ENCODE measurements at places on chromosomes 13 and 19.

- DNase-seq, result no peak
Observed at GRCh38 chr13:104014803-104015645, 948.8 kb upstream of the SLC10A2 start.

DNA sequence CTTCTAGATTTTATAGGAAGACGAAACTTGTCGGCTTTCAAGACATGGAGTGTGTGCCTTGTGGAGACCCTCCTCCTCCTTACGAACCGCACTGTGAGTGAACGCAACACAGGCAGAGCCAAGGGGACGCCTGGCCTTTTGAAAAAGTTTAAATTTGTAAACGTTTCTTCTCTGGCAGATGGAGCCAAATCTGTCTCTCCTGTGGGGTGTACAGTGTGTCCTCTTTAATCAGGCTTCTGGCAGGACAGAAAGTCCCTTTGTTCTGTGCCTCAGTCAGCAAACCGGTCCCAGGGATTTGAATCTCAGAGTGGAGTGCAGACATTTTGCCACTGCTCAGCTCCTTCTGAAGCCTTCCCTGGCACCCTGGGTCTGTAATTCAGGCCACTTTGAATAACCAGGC lies 56.5 kb downstream of the TNFRSF19 start:
- no peak for DNase-seq

GRCh38 chr19:15328312-15328711 lies 4.0 kb downstream of the BRD4 start:
- no peak for DNase-seq

- DNase-seq, result peak; percentile 97
Observed at GRCh38 chr13:50081679-50082425, 66.6 kb downstream of the KCNRG start.

DNA sequence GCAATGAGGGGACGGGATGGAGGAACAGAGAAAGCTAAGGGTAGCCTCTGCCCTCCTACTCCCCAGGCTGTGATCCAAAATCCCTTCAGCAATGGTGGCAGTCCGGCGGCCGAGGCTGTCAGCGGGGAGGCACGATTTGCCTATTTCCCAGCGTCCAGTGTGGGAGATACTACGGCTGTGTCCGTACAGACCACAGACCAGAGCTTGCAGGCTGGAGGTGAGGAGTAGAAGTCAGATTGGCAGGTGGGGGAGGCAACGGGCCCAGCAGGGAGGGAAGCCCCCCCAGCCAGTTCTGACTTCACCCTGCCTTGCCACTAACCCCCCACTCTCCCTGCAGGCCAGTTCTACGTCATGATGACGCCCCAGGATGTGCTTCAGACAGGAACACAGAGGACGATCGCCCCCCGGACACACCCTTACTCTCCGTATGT lies 1.6 kb downstream of the USF2 start:
- DNase-seq, result no peak

GRCh38 chr19:5287066-5287465 lies 53.5 kb downstream of the PTPRS start:
- DNase-seq, result no peak

DNA sequence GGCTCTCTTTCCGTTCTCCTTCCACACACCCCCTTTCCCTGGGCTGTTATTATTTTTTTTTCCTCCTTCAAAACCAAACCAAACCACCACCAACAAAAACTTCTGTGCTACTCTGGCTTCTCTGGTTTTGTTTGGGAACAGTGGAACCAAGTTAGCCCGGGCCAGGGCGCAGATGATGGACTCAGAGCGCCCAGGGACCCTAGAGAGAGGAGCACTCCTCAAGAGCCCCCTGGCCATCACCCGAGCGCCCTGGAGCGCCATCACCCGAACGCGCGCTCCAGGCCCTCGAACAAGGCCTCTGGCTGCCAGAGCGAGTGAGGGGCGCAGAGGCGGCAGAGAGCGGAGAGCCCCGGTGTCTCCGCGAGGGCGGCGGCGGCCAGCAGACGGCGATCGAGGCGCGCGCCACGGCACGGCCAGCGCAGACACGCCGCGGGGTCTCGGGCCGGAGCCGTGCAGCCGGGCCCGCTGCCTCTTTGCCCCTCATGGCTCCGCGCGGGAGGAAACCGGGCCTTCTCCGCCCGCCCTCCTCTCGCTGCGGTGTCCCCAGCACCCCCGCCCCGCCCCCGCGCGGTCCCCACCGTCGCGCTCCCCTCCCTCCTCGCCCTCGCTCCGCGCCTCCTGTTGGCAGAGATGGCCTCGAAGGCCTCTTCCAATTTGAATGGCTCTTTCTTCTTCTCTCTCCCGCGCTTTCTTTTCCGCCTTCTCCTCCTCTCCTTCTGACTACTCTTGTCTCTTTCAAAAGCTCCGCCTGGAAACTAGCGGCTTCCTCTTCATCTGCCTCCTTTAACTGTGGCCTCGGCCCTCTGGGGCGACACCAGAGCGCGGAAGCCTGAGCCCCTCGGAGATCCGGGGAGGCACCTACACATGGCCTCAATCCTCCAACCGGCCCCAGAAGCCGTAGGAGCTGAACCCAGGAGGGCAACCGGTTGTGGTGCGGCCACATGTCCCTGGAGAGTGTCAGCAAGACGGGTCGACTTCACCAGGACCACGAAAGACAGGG lies 4.1 kb upstream of the SOX1 start:
- no peak for DNase-seq

- DNase-seq, result peak; percentile 74
Observed at GRCh38 chr19:12994701-12995595, at the start of gene NFIX. Gene NFIX, plus strand, starts transcription at chr19:12995475. Its CDS starts 363 bp downstream, at chr19:12995838.

DNA sequence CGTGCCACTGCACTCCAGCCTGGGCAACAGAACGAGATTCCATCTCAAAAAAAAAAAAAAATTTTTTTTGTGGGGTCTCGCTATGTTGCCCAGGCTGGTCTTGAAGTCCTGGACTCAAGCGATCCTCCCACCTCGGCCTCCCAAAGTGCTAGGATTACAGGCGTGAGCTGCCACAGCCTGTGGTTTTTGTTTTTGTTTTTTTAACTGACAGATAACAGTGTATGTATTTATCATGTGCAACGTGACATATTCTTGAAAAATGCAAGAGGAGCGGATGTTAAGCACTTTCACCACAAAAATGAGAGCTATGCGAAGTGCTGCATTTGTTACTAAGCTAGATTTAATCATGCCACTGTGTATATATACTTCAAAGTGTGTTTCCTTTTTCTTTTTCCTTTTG lies 49.0 kb downstream of the ARHGEF18 start:
- no peak for DNase-seq

- DNase-seq, result no peak
Observed at GRCh38 chr13:32707471-32707870, 121.2 kb downstream of the PDS5B start.

DNA sequence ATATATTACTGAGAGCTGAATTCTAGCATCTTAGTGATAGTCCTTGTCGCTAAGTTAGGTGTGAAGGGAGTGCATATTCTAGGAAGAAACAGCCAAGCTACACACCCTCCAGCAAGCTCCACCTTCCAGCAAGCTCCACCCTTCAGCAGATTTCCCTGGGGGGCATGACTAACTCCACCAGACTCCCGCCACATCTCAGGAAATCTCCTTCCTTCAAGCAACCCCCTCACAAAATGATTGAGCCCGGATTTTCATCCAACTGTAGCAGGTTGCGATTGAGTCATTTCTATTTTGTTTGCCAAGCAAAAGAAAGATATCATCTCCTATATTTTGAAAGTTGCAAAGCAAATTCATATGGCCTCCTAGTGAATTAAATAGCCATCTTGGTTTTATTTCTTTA lies 162.1 kb upstream of the TMTC4 start:
- peak; percentile 12 for DNase-seq

GRCh38 chr19:15264061-15264932 lies 32.0 kb upstream of the EPHX3 start:
- peak; percentile 71 for DNase-seq

GRCh38 chr19:4390567-4391305 lies 9.6 kb downstream of the SH3GL1 start:
- peak; percentile 20 for DNase-seq

DNA sequence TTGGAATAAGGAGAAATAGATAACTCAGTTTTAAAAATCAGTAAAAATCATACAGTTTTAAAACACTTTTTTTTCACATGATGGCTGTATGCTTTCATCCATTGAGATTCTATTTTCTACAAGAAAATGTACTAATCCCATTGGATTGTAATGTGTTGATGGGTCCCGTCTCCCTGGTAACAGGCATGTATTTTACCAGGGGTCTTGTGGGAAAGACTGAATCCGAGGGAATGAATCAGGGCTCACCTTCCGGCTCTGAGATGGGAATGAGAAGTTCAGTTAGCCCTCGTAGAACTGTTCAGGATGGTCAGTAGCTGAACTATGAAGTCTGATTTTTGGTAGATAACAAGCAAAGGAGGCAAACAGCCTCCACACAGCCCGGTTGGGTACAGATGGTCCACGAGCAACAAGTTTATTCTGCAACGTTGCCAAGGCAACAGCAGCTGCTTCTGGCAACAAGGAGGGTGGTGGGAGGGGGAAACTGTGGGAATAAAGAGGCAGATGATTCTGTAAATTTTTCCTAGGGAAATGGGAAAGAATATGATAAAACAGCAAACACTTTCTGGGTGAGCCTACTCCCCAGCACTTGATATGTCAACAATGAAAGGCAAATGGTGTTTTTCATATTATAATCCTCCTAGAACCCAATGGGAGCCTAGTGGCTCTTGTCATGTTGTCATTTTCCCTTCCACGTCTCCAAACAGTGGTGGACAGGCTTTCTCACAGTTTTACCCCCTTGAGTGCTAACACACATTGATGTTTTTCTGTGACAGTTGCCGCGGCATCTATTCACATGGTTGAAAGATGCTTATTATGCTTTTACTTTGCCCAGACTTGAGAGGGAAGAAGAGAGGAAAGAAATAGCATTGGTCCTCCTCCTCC lies 12.4 kb upstream of the SIAH3 start:
- DNase-seq, result peak; percentile 41

- DNase-seq, result peak; percentile 98
Observed at GRCh38 chr19:19461671-19462622, 53.4 kb downstream of the TSSK6 start.

- DNase-seq, result no peak
Observed at GRCh38 chr19:35321291-35321690, 7.7 kb upstream of the CD22 start.

DNA sequence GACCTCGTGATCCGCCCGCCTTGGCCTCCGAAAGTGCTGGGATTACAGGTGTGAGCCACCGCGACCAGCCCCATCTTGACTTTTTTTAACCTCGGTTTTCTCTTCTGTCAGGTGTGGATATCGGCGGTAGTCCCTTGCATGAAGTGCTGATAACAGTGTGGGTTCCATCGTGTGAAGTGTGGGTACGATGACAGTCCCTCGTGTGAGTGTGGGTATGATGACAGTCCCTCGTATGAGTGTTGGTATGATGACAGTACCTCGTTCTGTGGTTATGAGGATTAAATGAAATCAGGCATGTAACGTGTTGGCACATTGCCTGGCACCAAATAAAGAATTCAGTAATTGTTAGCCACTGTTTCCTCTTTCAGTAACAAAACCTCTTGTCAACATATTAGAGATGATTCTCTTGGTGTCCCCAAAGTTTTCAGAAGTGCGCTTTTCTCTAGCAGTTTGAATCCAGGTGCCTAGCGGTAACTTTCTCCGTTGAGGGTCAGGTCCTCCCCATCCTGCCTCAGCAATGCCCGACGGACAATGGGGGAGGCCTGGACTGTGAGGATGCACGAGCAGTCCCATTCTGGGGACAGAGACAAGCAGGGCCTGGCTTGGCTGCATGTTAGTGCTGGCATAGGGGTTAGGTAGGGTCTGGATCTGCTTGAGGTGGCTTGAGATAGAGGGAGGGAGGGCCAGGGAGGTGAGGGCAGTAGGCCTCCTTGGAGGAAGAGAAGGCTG lies 15.3 kb downstream of the GATAD2A start:
- no peak for DNase-seq

- DNase-seq, result no peak
Observed at GRCh38 chr13:113465300-113465699, 12.0 kb upstream of the ADPRHL1 start.

GRCh38 chr19:55173714-55174409 lies 6.2 kb downstream of the SYT5 start:
- DNase-seq, result peak; percentile 85

- DNase-seq, result peak; percentile 53
Observed at GRCh38 chr13:103133556-103133955, 67.3 kb upstream of the SLC10A2 start.

DNA sequence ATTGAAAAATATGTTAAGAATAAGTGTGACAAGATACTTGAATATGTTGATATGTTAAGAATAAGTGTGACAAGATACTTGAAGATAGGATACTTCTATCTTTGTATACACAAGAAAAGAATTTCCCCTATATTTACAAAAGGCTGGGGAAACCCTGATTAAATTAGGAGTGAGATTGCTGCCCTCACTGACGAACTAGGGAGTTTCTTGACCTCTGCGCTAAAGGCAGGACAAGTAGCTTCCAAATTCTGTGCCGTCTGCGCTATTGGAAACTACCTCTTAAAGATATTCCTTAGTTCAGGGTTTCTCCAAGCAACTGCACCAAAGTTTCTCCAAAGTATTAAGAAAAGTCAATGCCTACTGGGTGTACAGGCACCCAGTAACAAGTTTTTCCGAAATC lies 730 bp downstream of the ZNF260 start:
- peak; percentile 24 for DNase-seq

- no peak for DNase-seq
Observed at GRCh38 chr19:45934551-45935230, 20.1 kb upstream of the NANOS2 start.

DNA sequence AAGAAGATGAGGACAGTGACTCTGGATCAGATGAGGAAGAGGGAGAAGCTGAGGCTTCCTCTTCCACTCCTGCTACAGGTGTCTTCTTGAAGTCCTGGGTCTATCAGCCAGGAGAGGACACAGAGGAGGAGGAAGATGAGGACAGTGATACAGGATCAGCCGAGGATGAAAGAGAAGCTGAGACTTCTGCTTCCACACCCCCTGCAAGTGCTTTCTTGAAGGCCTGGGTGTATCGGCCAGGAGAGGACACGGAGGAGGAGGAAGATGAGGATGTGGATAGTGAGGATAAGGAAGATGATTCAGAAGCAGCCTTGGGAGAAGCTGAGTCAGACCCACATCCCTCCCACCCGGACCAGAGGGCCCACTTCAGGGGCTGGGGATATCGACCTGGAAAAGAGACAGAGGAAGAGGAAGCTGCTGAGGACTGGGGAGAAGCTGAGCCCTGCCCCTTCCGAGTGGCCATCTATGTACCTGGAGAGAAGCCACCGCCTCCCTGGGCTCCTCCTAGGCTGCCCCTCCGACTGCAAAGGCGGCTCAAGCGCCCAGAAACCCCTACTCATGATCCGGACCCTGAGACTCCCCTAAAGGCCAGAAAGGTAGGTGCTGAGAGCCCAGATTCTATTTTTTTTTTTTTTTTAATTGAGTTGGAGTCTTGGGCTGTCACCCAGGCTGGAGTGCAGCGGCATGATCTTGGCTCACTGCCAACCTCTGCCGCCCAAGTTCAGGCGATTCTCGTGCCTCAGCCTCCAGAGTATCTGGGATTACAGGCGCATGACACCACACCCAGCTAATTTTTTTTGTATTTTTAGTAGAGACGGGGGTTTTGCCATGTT lies 2.3 kb downstream of the PPP1R15A start:
- DNase-seq, result peak; percentile 66
